ENCODE measurements at places on chromosomes 6 and 20.

GRCh38 chr6:14454473-14454775 lies 336.9 kb downstream of the CD83 start:
- DNase-seq: no peak

DNA sequence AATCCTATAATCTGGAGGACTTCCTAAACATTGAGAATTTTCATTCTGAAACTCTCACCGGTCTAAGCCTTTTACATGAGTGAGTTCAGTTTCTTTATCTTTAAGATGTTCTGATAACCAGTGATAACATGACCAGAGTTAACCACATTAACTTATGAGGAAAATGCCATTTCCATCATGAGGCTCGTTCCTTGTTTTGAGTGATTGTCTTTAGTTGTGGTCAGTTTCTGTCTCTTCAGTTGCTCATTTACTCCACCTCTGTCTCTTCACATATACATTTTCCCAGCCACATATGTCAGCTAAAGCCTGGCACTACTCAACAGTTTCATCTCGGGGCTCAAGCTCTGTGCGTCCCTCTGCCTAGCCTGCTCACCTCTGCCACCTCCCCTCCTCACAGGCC lies 70.4 kb downstream of the JAG1 start:
- DNase-seq: no peak

GRCh38 chr6:14871221-14871620 lies 374.6 kb upstream of the JARID2 start:
- DNase-seq: no peak

DNA sequence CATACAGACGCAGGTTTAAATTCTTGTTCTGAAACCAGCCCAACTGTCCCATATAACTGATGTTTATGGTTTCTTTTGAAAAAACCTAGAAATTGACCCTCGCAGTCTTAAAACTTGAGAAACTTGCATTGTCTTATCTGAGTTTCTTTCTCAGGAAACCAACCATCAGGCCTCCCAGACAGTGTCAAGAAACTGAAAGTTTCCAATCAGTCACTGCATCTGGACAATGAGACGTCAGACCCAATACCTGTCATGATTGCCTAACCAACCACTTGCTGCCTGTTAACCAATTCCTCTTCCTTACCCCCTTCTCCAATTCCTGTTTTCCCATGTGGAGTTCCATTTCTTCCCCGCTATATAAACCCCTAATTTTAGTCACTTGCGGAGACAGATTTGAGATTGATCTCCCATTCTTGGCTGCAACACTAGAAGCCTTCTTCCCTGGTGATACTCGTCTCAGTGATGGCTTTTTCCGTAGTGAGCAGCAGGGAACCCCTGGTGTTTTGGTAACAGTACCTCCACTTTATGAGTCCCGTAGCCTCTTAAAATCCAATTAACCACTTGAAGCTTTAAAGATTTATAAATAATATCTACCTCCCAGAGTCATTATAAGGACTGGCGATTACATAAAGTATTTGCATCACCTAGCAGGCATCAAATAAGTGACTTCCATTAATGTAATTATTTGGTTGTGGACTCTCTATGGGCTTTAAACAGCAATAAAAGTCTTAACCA lies 49.3 kb downstream of the GPR63 start:
- no peak for DNase-seq

DNA sequence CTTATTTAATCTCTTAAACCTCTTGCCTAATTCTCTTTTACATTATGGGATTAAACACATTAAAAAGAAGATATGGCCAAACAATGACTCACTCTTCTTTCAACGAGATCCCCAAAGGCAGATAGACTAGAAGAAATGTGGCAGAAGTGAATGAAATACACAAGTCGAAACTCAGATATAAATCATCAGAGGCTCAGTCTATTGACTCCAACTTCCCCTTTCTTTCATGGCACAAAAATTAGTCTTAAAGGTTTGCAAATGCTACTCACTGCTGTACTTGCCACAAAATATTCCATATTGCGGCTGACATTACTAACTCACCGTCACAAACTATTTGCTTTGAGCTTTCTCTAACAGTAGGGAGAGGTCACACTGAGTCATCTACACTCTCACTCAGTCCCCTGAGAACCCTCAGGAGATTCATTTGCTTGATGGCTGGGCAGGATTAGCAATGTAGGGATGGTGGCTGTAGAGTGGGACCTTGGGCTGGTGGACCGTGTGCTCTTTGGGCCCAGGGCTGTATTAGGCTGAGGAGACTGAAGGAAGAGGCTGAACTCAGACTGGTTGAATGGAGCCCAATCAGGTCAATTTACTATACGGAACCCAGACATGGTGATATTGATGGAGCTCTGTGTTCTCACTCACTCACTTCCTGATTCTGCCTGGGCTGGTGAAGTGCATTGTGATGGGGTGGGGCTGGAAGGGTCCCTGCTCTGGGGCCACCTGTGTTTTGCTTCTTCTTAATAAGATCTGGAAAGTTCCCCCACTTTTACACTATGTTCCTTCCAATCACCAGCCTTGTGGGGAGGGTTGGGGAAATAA lies 42.8 kb upstream of the UBR2 start:
- peak; percentile 60 for DNase-seq

- no peak for DNase-seq
Measured at GRCh38 chr20:15776770-15777466, 796.3 kb downstream of the KIF16B start.

DNA sequence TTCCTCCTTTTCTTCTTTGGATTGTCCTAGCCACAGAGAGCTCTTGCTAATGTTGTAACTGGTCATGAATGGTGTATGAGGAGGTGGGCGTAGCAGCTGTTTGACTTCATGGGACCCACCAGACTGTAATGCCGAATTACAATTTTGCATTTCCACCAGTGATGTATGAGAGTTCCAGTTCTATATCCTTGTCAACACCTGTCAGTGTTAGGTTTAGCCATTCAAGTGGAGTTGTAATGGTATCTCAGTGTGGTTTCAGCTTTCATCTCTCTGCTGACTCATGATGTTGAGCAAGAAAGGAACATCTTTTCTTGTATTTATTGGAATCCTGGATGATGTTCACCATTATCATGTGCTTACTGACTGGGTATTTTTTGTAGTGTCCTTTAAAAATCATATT lies 5.1 kb downstream of the IGF2R start:
- peak; percentile 57 for DNase-seq

- no peak for DNase-seq
Measured at GRCh38 chr6:35948725-35949124, 27.8 kb upstream of the SRPK1 start.

- no peak for DNase-seq
Measured at GRCh38 chr6:7391151-7391550, 1.5 kb downstream of the RIOK1 start.

GRCh38 chr6:32076321-32076809 lies 32.8 kb downstream of the TNXB start:
- DNase-seq: peak; percentile 74

- no peak for DNase-seq
Measured at GRCh38 chr20:59123011-59123677, 40.5 kb upstream of the ZNF831 start.

GRCh38 chr6:140485740-140486449 lies 1111.4 kb upstream of the CITED2 start:
- peak; percentile 61 for DNase-seq

DNA sequence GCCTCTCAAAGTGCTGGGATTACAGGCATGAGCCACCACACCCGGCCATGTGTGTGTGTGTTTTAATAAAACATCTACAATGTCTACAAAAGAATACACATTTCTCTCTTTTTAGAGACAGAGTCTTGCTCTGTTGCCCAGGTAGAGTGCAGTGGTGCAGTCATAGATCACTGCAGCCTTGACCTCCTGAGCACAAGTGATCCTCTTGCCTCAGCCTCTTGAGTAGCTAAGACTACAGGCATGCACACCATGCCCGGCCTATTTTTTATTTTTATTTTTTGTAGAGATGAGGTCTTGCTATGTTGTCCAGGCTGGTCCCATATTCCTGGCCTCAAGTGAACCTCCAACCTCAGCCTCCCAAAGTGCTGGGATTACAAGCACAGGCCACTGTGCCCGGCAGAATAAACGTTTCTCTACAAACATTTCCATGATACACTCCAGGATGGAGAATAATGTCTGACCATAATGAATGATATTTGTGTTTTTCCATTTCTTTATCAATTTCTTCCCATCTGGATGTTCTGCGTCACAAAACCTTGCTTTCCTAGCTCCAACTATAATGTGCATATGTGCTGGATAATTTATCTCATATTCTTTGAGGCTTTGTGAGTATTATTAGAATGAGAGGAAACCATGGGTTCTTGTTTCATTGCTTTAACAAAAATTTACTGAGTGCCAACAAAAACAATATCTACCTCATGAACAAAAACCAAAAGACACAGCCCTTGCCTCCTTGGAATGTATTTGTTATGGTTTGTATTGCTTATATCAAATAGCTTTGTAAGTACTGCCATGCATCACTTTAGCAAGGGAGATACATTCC lies 28.6 kb upstream of the CCN2 start:
- DNase-seq: peak; percentile 51

DNA sequence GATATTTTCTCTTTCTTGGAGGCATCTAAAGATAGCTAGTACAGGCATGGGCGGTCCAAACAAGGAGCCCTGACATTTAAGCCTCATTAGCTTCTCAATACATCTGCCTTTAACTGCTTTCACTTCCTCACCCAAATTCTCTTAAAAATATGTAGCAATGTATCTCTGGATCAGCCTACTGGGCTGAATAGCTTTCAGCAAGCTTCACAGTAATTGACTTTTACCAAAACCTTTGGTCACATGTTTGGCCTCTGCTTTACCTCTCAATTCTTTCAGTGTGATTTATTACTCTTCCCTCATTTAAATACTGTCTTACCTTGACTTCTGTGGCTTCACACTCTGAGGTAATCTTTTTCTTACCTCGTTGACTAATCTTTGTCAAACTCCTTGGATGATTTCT lies 1618.1 kb downstream of the GRIK2 start:
- no peak for DNase-seq

GRCh38 chr20:6559791-6560190 lies 207.7 kb upstream of the BMP2 start:
- DNase-seq: no peak

- no peak for DNase-seq
Measured at GRCh38 chr6:44156494-44157151, 2.0 kb upstream of the CAPN11 start.

DNA sequence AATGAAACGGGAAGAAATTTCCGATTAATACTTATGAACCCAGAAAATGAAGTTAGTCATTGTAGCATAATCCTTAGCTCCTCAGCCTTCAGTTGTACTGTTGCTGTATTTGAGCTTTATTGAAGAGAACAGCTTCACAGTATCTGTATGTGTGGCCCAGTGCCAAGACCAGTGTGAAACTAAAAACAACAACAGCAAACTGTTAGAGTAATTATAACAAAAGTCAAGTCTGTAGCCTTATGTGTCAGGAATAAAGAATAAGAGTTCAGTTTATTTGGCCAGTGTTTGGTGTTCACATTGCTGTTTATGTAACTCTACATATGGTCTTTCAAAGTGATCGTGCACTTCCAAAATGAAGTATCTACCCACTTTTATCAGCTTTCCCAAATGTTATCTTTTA lies 70.9 kb downstream of the ARID1B start:
- no peak for DNase-seq

DNA sequence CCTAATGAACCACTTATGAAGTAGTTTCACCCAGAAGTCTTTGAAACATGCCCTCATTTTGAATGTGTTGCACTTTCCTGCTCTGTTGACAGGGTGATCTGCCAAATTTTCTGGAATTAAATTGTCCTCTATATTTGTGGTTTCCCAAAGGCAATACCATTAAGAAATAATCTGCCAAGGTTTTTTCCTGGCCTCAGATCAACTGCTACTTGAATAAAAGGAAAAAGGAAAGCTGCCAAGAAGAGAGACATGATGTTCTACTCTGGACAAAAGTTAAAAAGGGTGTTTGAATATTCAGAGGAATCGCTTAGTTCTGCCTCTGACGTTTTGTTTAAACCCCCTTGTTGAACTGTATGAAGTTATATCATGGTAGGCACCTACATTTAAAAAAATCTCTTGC lies 37.4 kb upstream of the ARMH2 start:
- no peak for DNase-seq

DNA sequence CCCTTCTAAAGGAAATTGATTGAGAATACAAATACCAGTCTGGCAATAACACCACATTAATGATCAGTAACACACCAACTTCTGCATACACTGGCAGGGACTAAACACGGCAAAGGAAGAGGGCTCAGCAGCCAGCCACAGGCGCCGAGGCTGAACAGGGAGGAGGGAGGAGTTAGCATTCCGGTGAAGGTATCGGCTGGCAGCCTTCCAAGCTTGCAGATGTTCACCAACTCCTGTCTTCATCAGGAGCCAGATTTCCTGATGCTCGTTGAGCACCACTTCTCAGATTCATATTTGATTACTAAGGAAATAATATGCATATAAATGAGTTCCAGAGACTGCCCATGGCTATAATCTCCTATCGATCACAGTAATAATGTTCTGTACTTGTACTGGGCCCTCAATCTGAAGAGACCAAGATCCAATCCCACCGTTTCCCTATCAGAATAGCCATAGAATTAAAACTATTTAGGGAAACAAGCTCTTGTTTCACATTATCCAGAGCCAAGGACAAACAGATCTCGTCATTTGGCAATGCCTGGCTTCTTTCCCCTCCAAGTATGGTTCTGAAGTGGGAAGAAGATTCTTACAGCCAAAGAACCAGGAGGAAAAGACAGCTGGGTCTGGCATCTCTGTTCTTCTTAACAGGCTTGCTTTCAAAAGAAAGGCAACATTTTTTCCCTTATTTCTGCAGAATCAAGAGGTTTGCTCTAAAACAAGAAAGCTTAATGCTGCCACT lies 42.2 kb downstream of the GFOD1 start:
- no peak for DNase-seq

DNA sequence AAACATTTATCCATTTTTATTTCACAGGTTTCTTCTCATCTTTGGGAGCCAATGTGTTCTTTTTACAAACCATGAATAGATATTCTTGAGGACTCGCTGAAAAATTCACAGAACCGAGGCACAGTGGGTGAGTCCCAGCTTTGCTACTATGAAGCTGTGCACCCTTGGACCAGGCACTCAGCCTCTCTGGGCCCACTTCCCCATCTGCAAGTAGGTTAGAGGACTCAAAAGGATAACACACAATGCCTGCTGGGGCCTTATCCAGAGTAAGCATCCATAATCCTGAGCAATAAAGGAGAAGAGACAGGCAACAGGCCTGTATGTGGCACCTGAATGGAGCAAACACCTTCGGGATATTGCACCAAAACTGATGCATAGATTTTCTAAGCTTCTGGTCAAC lies 153.3 kb downstream of the PREX1 start:
- DNase-seq: no peak

DNA sequence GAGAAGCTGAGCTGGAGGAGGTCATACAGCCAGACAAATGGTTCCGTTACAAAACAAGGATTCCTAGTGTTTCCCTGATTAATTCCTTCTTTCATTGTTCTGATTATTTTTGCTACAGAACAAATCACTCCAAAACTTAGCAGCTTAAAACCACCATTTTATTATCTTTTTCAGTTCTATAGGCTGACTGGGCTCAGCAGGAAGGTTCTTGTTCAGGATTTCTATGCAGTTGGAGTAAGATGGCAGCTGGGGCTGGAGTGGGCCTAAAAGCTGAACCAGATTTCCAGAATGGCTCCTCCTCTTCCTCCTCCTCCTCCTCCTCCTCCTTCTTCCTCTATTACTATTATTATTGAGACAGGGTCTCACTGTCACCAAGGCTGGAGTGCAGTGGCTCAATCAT lies 112.2 kb upstream of the SHLD1 start:
- no peak for DNase-seq
